Stimulated activated CD8-positive, alpha-beta memory T cell treated with anti-CD3 and anti-CD28 coated beads, Interleukin-12 subunit alpha, Interleukin-12 subunit beta, amount 100 ng/mL, for 4 hours (primary cell): ENCODE measurements at places on chromosomes 12 and 14.

DNA sequence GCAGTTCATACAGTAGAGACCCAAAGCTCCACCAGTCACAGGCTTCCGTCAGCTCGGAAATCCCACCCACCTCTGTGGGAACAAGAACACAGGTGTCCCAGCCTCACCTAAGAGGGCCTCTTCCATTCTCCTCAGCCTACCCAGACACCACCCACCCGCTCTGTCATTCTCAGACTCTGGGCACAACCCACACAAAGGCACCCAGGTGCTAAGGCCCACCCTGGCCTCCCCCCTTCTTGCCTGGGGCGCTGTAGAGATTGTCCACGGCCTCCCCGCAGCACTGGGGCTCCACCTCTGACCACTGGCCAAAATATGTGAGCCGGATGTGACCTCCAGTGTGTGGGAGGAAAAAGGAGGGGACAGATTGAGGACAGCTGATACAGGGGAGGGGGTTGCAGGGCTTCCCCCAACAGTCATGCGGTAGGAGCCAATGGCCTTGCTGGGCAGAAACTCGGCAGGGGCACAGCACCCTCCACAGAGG, 14.2 kb downstream of the RPS6KL1 start:
- no peak for DNase-seq

- no peak for DNase-seq
Observed at GRCh38 chr14:103026988-103027387, 30.4 kb downstream of the CDC42BPB start.

DNA sequence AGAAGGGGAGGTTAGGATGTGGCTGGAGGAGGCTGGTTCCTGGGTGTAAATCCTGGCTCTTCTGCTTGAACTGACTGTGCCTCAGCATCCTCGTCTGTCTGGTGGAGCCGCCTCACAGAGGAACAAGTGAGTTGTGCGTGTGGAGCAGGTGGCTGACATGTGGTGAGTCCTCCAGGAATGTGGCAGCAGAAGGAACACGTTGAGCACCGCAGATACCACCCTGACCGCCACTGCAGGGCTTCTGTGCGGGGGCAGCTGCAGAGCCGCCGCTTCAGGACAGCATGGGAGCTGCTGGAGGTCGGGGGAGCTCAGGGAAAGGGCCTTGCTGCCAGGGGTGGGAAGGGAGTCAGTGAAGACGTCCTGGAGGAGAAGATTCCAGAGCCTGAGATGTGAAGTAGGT, 48.9 kb downstream of the TRAF3 start:
- DNase-seq: no peak

- no peak for DNase-seq
Observed at GRCh38 chr12:33438851-33439586, 600 bp downstream of the SYT10 start.

GRCh38 chr14:104966981-104967385, 11.2 kb downstream of the AHNAK2 start:
- DNase-seq: no peak

GRCh38 chr12:95717316-95717928, 73.1 kb downstream of the NTN4 start:
- DNase-seq: no peak

- DNase-seq: no peak
Observed at GRCh38 chr12:67520606-67521005, 127.9 kb upstream of the DYRK2 start.

DNA sequence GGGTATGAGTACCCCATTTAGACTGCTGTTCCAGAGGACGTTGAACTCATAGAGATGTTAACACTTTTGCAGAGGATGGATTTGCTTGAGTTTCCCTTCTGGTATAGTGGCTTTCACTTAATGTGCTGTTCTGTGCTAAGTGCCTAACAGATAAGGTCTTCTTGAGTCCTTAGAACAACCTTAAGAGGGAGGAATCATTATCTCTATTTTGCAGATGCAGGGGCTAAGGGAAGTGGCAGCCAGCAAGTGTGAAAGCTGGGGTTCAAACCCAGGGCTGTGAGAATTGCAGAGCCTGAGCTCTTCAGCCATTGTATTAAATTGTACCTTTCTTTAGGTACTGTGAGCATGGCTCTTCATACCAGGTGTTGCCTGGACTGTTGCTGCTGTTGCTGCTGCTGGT, 122.1 kb upstream of the NRXN3 start:
- no peak for DNase-seq

DNA sequence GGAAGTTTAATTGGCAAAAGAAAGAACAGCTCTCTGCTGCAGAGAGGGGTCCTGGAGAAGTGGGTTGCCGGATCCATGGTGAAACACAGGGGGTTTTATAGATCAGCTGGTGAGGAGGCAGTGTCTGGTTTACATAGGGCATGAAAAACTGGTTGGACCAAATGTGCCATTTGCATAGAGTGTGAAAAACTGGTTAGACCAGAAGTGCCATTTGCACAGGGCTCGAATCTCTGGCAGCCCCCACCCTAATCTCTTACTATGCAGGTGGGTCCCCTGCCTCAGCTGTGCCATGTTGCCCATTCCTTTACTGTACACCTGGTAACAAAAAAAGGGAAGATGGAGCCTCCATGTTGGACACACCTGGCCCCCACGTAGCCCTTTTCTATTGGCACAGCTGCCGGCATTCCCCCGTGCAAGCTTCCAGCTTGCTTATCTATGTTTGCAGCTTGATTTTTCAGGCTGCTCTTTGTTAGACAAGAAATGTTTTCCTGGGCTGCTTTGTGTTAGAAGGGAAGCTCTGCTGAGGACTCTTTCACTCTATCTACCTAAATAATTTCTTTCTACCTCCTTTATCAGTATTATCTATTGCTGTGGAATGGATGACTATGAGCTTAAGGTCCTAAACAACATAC, 61.1 kb upstream of the TMEM132D start:
- no peak for DNase-seq

- DNase-seq: no peak
Observed at GRCh38 chr14:31660191-31660590, 99.0 kb downstream of the NUBPL start.

DNA sequence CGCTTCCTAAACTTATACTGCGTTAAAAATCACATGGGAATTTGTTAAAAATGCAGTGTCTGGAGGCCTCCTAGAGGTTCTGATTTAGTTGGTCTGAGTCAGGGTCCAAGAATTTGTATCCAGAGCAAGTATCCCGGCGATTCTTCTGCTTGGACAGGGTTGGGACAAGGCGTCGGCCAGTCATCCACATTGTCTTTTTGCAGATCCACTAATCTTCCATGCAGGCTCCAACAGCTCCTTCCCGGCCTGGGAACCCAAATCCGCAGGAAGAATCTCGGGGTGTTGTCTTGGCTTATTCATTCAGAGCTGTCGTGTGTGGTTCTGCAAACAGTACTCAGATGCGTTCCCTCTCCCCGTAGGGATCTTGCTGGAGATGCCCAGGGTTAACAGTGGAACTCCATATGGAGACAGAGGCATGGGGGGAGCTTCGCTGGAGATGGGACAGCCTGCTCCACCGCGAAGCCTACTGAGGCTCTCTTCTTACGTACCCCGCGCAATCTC, 25.3 kb downstream of the GPRC5D start:
- no peak for DNase-seq
